Endodermal cell (in vitro differentiated cells): ENCODE measurements at places on chromosomes 11 and 22.

DNA sequence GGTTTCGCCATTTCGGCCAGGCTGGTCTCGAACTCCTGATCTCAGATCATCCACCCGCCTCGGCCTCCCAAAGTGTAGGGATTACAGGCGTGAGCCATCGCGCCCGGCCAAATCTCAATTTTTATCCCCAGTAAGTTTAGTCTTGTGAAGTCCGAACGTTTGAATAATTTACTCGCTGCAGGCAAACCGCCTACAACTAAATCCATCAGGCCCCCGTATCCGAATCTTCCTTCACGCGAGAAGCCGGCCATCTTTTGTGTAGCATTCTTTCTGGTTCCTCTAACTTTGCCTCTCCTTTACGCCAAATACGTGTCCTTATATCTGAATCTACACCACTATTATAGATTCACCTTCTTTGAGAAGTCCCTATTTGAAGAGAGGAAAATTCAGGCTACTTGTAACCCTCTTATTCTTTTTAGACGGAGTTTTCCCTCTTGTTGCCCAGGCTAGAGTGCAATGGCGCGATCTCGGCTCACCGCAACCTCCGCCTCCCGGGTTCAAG is 581 bp upstream of the EIF3L start:
- peak; percentile 59 for DNase-seq

- DNase-seq = no peak
Measured at GRCh38 chr11:117669062-117669461, 128.0 kb downstream of the DSCAML1 start.

DNA sequence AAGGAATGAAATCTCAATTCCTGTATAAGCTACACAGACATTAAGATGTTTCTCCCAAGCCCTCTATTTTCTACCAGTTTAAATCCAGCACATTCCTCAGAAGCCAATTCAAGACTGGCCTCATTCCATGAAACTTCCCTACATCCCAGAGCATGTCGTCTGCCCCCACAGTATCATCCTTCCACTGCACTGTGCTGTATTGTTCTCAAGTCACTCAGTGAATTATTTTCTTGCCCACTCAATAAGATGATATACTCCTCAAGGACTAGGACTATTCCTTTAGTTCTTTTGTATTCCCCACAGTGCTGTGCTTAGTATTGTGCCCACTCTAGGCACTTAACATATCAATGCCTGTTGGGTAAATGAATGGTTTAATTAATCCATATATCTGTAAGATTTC is 203.1 kb upstream of the BLID start:
- DNase-seq = no peak

- DNase-seq = peak; percentile 67
Measured at GRCh38 chr22:43889860-43890253, 2.0 kb downstream of the PNPLA5 start.

- DNase-seq = no peak
Measured at GRCh38 chr22:39431216-39431801, 25.5 kb upstream of the MGAT3 start.

DNA sequence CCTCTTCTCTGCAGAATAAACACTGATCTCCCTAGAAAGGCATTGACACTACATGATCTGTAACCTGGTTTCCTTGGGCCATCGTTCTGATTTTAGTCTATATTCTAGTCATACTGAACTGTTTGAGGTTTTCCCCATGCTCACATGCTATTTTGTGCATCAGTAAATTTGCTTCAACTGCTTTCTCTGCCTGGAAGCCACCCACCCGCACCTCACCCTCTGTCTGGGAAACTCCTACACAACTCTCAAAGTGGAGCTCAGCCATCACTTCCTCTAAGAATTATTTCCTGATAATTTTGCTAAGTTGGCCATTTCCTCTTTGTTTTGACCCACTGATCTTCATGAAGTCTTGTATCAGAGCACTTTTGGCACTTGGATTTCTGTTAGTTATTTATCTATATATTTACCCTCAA is 36.1 kb downstream of the MMP20 start:
- DNase-seq = no peak

DNA sequence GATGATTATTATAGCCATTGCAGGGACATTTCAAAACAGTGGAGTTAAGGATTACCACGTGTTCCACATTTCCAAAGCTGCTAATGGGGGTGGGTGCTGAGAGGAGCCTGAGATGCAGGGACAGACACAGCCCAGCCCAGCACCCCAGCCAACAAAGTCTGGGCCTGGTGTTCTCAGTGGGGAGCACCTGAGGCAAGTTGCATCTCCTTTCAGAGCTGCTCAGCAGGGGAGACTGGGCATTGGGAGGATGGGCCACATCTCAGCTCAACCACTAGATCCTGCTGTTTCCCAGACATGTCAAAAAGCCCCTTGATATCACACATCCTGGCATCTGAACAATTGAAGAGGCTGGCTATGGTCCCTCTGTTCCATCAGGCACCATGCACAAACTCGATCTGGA is 458.0 kb upstream of the KIRREL3 start:
- peak; percentile 55 for DNase-seq

- DNase-seq = peak; percentile 63
Measured at GRCh38 chr22:18121954-18122554, 11.4 kb downstream of the TUBA8 start.

- no peak for DNase-seq
Measured at GRCh38 chr11:132231656-132232347, 861.4 kb downstream of the NTM start.

DNA sequence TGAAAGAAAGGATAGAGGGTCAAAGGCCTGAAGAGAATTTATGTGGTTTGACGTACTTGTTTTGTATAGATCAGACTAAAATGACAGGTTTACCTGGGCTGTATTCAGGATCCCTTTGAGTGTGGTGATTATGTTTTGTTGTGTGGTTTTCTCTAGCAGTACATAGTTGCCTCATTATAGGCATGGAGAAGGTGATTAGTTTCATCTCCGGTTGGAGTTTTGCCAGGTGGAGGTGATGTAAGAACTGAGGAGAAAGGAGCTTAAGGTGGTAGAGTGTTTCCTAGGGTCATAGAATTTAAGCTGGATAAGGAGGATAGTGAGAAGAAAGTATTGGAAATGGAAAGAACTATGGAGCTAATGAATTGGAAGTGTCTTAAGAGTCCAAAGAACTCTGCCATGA is 229.0 kb downstream of the TMEM135 start:
- no peak for DNase-seq

DNA sequence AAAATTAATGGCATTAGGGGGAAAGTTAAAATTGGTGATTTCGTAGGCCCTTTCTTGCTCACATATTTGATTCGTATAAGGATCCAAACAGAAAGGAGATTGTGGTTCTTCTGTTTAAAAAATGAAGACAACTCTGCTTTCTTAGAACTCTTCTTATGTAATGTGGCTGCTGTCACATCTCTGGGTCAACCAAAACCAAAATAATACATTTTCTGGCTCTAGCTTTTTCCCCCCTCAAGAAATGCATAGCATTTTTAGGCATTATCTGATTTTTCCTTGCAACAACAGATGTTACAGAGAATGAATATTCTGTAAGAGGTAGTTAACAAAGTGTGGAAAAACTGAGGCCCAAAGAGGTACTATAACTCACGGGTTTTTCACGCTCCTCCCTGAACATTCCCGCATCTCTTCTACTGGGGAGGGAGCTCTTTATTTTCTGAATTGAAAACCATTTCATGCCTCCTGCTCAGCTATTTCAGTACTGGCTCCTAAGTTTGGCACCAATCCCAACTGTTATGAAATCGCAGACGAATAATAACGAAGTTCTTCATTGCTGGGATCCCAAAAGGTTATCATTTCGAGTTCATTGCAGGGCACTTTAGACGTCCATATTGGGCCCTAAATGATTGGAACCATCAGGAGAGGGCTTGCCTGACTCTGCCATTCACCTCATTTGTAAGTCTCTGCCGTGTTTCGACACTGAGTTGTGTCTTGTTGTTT is 17.1 kb downstream of the GRAP2 start:
- no peak for DNase-seq

DNA sequence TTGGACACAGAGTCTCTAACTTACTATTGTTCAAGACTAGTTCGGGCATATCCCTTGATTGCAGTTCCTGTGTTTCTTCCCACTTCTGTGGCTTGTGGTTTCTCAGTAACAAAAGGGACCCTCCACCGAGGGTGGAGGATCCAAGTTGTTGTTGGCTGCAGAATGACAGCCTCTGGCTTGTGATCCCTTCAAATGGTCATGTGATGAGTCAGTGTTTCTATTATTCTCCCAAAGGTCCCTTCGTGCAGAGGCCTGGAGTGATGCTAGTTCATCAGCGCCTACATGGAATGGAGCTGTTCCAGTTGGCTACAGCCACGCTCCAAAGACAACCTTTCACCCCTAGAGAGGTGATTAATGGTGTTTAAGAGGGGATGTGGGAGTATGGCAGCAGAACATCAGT is 2.6 kb upstream of the VWCE start:
- DNase-seq = no peak
